Panc1 (cell line): ENCODE measurements at places on chromosomes 6 and 20. TPM values are rescaled to one million over a fixed set of nuclear protein-coding genes. Genes with fewer than 3 reads are reported as not detected.

- no peak for DNase-seq
Observed at GRCh38 chr6:19838442-19839236, 1.5 kb downstream of the ID4 start.

DNA sequence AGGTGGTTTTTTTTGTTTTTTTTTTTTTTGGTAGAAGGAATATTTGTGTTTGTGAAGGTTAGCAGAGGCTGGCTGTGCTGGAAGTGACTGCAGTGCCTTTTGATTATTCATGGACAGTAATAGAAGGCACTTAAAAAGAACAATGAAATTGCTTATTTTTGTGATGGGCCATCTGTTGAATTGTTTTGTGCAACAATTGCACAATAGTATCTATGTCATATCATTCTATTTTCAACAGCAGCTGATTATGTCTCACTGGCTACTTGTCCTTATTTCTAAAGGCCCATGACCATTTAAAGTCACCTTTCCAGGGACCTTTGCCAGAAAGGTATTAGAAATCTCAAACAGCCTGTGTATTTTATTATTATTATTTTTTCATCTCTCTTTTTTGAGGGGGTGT, 70.6 kb downstream of the AFG1L start:
- no peak for DNase-seq

DNA sequence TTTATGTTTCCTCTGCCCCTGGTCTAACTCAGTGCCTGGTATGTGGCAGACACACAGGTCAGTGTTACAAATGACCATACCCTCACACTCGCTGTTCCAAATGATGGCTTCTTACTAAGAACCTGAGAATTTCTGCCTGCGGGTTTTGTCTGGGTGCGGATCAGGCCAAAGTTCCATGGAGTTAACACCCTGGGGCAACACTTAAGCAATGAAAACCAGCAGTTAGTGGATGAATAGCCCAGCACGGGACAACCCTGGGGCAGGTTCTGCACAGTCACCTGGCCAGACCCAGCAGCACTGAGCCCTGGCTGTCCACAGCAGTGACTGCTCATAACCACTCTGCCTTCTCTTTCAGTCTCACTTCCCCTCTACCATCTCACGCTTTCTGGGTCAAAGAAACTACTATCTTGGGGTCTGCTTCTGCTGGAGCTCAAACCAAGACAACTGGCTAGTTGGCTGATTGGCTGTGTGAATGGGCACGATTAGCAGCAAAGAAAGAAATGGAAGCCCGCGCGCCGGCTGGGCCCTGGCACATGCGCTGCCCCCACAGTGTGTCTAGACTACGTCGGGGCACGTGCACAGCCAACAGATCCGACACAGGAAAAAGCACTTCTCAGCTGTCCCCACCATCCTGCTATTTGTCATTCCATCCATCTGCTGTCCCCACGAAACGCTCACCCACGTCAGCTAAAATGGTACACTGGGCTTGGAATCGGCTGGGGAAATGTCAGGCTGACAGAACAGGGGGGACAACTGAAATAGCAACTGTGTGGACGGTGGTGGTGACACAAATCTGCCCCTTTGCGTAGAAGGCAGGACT, 36.6 kb downstream of the MGME1 start:
- no peak for DNase-seq

DNA sequence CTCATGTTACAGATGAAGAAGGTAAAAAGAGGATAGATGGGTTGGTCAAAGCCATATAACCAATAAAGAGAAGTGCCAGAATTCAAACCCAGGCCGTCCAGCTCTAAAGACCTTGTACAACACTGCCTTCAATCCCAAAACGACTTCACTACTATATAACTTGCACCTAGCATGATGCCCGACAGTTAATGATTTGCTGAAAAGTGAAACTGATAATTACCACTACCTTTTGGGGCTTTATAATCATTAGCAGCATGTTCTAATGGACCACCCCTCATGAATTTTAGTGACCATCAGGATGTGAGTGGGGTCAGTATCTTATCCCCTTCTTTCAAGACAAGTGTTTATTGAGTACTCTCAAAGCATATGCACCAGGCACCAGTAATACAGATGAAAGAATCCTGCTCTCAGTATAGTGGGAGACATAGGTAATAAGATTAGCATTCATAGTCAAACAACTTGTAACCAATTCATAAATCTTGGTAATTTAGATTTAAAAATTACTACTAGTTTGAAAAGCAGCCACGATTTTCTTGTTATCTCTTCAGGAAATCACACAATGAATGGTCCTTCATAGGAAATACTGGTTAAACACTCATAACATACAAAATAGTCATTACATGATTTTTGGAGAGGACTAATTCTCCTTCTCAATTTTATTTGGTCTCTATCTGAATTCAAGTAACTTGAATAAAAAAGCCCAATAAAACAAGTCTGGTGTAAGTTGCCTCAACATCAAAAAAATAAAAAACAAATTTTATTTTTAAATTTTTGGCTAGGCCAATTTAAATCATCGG, 98.0 kb downstream of the EPB41L2 start:
- no peak for DNase-seq

Gene KIF13A
- total RNA-seq: 49.3 TPM

Gene WFDC10B
- not detected for total RNA-seq

Gene GGTLC1
- 0.18 TPM for total RNA-seq

Gene PKHD1
- not detected for total RNA-seq
